ENCODE measurements at places on chromosomes 5 and 9.

GRCh38 chr9:71177901-71178300 is 56.5 kb upstream of the TRPM3 start:
- no peak for DNase-seq

- DNase-seq, result no peak
Measured at GRCh38 chr5:132661231-132662003, 3.4 kb downstream of the IL13 start.

DNA sequence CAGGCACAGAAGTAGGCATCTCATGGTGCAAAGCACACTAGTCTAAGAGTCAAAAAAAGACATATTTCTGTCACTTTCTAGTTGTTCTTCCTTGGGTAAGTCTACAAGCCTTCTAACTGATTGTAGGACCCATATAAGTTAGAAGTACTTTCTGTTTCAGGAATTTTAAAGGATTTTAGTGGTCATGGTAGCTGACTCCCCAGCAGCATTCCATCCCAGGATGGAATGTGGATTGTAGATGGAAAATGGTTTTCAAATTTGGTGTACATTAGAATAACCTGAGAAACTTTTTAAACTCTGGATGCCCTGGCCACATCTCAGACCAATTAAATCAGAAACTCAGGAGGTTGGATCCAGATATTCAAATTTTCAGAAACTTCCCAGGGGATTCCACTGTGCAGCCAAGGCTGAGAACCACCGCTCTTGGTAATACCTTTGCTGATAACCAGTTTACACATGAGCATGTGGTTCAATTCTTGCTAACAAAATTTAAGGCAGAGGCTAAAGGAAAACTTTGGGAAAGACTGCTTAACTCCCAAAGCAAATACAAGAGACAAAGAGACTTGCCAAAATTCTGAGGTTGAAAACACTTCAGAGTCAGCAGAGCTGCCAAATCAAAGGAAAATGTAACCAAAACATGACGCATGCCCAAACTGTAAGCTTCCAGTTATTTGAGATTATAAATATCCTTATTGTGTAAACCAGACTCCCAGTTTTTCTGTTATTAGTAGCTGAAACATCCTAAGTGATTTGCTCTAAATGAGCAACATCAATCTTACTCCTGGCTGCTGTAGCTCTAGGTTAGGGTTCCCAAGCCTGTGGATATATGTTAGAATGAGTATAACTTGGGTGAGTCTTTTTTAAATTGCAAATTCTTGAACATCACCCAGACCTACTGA is 145.4 kb upstream of the MTAP start:
- no peak for DNase-seq

- peak; percentile 16 for DNase-seq
Measured at GRCh38 chr9:98913705-98914104, 30.0 kb upstream of the COL15A1 start.

DNA sequence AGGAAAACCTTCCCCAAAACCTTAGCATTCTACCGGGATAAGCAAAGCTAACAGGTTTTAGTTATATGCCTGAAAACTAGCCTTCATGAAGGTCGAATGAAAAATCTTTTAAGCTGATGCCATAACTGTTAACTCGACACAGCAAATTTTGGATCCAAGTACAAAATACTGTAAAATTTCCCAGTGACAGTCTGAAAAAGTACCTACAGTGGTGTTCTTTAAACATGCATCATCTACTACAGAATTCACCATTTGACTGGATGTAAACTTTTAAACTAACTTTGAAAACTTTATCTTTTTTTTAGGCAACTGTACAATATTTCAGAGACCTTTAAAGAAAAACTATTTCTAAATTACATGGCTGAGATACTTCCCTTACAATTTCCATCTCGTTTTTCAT is 791 bp downstream of the RAPGEF6 start:
- no peak for DNase-seq

DNA sequence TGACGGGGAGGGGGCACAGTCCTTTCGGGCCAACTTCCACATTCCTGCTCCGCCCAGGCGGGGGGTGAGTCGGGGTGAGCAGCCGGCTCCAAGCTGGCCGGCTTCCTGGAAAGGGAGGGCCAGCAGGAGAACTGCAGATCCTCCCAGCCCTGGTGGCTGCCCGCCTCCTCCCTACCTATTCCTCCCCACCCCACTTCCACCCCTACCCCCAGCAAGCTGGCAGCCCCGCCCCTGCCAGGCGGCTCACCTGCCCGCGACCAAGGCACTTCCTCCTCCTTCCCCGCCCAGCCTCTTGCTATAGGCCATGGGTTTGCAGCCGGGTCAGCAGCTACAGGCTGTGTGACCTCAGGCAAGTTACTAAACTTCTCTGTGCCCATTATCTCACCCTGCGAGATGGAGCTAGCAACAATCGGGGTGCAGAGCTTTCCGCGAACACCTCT is 5.6 kb upstream of the IRF1 start:
- DNase-seq, result peak; percentile 77

DNA sequence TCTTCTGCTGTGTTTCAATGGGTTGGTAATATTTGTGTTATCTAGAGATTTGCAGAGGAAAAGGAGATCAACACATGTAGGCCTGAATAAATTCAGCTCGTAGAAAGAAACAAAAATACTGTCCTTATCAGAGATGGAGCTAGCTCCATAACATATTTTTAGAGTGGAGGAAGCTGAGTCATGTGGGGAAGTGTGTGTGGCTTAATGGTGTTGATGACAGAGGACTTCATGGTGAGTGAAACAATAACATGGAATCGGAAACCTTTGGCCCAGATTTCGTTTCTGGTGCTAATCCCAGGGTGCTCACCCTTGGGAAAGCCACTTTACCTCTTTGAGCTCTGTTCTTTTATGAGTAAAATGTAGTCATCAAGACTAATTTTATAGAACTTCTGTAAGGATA is 825.0 kb downstream of the TLR4 start:
- DNase-seq, result no peak

GRCh38 chr5:169571355-169571754 is 12.2 kb upstream of the SPDL1 start:
- no peak for DNase-seq

DNA sequence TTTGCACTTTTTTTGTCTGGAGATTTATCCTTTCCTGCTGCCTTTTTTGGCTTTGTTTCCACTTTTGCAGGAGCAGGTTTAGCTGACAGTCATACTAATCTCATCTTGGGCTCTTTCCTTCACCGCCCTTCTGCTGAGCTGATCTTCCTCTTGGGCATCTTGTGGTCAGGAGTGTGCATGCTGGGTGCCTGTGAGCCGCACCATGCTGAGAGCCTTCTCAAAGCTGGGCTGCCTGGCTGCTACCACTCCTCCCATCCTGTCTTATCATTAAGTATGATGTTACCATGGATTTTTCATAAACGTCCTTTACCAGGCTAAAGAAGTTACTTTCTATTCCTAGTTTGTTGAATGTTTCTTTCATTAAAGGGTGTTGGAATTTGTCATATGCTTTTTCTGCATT is 49.5 kb upstream of the MCCC2 start:
- DNase-seq, result no peak

DNA sequence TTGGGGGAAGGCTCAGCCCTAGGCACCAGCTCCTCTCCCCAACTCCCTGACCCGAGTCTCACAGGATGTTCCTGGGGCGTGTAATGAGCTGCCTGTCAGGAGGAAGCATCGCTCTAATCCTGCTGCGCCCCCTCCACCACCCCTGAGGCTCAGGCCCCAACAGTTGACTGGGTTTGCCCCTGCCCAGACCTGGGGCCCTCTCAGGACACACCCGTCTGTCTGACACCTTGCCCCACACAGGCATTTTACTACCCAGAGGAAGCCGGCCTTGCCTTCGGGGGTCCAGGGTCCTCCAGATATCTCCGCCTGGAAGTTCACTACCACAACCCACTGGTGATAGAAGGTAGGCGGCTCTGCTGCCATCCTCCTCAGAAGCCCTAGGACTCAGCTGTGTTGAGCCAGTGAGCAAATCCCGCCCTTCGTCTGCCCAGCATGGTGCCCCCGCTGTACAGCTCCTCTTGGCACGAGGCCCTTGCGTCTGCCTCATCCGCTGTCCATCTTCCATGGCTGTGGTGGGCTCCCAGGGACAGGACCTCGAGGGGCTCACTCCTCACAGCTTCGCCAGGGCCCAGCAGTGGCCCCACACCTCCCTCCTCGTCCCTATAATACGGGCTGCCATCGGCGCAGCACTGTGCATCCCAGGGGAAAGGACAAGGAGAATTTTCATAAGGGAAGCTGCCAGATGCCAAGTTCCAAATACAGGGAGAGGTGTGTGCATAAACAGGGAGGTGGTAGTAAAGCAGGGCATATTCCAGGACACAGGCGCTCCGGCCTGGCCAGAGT is 8.0 kb downstream of the DBH start:
- no peak for DNase-seq

DNA sequence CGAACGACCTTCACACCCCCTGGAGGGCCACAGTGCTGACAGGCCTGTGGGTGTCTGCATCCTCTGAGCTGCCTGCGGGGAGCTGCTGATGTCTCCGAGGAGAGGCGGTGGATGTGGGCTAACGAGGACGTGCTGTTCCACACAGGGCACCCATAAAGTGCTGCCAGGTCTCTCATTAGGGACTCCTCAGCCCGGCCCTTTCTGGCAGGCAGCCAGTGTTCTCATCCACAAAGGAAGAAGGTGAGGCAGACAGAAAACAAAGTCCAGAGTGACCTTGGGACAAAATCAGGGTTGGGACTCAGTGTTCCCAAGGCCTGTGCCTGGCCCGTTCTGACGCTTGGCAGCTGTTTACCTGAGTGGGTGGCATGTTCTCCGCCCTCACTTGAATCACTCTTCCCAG is 29.3 kb downstream of the CARTPT start:
- DNase-seq, result no peak

DNA sequence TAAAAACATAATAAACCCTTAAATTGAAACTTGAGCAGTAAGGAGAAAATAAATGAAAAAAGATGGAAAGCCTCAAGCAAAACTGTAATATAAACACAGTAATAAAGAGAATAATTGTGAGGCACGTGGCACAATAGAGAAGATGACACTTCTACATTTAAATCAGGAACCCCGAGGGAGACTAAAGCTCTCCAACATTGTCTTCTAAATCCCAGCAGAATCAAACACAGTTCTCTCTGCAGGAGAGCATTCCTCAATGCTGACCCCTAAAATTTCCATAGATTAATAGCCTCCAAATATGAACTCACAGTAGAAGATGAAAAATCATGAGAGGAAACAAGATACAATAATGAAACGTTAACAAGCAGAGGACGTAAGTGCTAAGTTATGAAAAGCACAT is 721.2 kb upstream of the COX7C start:
- no peak for DNase-seq

DNA sequence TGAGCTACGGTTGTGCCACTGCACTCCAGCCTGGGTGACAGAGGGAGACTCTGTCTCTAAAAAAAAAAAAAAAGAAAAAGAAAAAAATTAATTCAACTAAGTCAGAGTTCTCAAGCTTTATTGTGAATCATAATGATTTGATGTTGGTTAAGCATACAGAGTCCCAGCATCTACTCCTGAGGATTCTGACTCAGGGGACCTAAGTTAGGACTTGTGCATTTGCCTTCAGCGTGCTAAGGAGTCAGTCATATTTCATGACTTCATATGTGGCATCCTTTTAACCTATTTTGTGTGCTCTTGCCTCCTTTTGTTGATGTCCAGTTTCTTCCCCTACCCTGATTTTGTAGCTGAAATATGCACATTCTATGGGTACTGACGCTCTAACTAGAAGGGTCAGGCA is 2.9 kb downstream of the MYOZ3 start:
- DNase-seq, result no peak

DNA sequence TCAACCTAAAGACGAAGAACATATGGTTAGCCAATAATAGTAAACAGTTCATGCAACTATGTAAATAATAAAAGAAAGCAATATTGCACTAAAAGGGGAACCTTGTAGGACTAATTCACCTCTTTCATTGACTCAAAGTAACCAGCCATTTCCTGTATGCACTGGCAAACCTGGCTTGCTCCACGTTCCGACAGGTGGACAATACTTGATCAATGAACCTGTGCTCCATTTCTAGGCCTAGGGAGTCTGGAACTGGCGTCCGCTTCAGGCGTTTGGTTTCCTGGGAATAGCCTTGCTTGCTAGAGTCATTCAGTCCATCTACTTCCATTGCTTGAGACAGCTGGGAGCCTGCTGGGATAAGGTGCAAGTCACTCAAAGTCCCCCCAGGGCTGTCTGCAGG is 41.6 kb downstream of the PTAR1 start:
- DNase-seq, result no peak

- no peak for DNase-seq
Measured at GRCh38 chr9:92954049-92954861, 6.9 kb downstream of the FGD3 start.

GRCh38 chr5:134600600-134600999 is 32.0 kb downstream of the SAR1B start:
- DNase-seq, result no peak

DNA sequence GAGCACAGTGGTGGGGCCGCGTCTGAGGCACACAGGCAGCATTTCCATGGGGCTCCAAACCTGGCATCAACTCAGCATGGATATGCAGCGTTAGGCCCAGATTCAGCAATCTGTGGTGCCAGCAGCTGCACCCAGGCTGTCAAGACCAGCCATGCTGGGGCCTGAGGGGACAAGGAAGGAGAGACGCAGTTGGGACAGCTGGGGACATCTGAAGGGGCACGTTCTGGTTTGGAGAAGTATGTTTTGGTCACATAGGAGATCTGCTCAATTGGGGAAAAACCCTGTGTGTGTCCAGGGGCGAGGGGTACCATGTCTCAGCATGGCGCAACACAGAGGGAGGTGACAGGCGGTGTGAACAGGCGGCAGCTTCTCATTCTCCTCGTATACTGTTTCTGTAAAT is 66.6 kb upstream of the ECM2 start:
- no peak for DNase-seq

DNA sequence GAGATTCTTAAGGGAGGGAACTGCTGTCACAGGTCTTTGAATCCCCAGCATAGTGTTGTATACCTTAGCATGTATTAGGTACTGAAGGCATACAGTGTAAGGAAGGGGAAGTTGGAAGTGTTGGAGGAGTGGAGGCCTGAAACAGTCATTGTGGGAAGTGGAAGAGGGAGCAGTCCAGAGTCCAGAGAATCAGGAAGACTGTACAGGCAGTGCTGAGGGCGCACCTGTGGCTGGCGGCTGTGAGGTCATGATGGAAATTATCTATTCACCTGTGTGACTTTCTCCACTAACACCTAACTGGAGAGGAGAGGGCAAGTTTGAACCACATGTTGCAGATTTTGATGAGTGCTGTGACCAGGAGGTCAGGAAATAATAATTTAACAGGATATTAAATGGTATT is 119.7 kb upstream of the NIPBL start:
- DNase-seq, result no peak
